ENCODE measurements at places on chromosomes 6 and 20.

GRCh38 chr6:161429921-161430490 lies 156.1 kb upstream of the AGPAT4 start:
- peaks cover 10% of the 10 kb centered on the region for H3K4me1 ChIP-seq

GRCh38 chr6:130240232-130240631 lies 17.5 kb upstream of the SAMD3 start:
- no peak for DNase-seq
- H3K27me3 ChIP-seq = no peaks in the 10 kb centered on the region

GRCh38 chr6:167408235-167408869 lies 83.5 kb downstream of the TTLL2 start:
- no peak overlapping the region for H3K27ac ChIP-seq
- H3K36me3 ChIP-seq = no peaks in the 10 kb centered on the region

DNA sequence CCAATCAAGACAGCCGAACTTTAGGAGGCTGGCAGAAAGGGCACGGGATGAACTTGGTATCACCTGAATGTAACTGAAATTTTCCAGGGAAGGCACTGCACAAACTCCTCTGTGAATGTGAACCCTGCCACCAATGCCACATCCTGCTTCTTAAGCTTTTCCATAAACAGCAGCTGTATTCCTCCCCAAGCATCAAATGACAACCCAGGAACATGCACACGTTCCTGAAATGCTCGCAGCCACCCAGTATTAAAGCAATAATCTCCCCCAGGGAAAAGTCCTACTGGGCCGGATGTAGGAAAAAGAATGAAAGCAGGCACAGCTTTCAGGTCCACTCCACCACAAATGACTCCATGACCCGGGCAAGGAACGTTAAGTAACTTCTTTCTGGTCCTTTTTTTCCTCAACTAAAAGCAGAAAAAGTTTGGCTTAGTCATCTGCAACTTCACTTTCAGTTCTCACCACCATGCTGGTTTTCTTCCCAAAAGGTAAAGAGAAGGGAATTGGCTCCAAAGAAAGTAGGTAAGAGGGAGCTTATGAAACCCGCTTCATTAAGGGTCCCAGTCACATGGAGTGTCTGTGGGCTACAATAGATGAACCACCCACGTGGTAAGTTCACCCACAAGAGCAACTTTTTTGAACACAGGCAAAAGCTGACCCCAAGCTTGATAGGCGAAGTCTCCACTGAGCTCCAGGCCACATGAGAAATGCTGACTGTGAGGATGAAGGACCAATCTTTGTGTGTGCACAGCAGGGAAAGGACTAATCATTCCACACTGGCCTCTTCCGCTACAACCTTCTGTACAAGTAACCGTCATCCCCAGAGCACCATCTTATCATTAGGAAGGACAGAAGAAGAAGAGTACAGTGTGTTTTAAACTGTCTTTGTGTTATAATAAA lies 90.1 kb downstream of the HIVEP2 start:
- no peak for DNase-seq
- no peak overlapping the region for H3K4me3 ChIP-seq
- H3K4me1 ChIP-seq = peaks cover 13% of the 10 kb centered on the region
- no peak overlapping the region for H3K27ac ChIP-seq

GRCh38 chr6:136550330-136551071 lies at the start of gene MAP7:
Gene MAP7 (minus strand): TSS chr6:136550422. CDS start chr6:136550408, 14 bp downstream.
- peak; percentile 54 for DNase-seq
- peaks cover 3% of the 10 kb centered on the region for H3K27me3 ChIP-seq
- peaks cover 4% of the 10 kb centered on the region for H3K4me1 ChIP-seq
- no peak within 1 kb of the TSS for H3K27ac ChIP-seq
